GM20000 (cell line): ENCODE measurements at places on chromosomes 5 and 9.
A peak's percentile ranks its signal among the peaks of the same experiment; 100 is the strongest.

GRCh38 chr9:128136816-128137793, 9.6 kb upstream of the PTGES2 start:
- no peak for DNase-seq

GRCh38 chr5:156778139-156778706, 71.9 kb upstream of the PPP1R2B start:
- no peak for DNase-seq

GRCh38 chr5:90170261-90170660, 239.3 kb downstream of the CETN3 start:
- no peak for DNase-seq

- no peak for DNase-seq
These were observed 433.7 kb downstream of the ENC1 start for GRCh38 chr5:74206579-74207550.

DNA sequence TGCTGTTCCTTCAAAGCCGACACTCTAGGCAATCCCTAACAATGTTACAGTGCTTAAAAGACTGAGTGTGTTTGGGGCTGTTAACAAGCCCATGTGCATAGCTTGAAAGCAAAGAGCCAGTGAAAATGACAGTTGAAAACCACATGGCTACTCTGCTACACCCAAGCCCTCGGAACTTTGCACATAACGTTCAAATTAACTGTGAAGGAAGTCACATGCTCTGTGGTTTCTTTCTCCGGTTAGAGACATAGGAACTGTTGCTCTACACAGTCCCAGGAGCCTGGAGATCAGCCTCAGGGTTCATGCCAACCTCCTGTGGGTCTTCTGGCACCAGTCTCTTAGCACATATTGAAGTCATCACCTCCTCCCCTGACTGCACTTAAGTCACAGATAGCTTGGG, 51.1 kb downstream of the C9orf152 start:
- DNase-seq, result peak; percentile 51

- no peak for DNase-seq
These were observed 141.0 kb downstream of the PBX3 start for GRCh38 chr9:125888211-125888610.

DNA sequence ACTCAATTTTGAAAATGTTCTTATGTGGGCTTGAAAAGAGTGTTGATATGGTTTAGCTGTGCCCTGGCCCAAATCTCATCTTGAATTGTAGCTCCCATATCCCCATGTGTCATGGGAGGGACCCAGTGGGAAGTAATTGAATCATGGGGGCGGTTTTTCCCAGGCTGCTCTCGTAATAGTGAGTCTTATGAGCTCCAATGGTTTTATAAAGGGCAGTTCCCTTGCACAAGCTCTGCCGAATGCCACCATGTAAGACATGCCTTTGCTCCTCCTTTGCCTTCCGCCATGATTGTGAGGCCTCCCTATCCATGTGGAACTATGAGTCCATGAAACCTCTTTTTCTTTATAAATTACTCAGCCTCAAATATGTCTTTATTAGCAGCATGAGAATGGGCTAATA, 71.0 kb downstream of the USP20 start:
- no peak for DNase-seq

- DNase-seq, result no peak
These were observed 948.9 kb upstream of the ARRDC3 start for GRCh38 chr5:92332039-92332438.

GRCh38 chr5:9196403-9197227, 349.3 kb downstream of the SEMA5A start:
- DNase-seq, result no peak

DNA sequence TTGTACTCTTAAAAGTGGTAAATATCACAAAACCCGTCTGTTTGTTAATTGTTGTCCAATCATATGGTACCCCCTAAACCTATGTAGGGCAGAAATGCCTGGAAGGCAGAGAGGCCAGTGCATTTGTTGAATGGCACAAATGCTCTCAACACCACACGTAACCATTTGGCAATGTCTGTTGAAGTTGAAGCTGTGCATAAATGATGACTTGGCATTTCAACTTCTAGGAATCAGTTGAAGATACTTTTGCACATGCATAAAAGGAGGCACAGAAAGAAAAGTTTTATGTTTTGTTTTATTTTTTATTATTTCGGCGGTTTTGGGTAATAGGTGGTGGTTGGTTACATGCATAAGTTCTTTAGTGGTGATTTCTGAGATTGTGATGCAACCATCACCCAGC, 246.6 kb downstream of the TAF11L14 start:
- no peak for DNase-seq

- peak; percentile 44 for DNase-seq
These were observed 4.5 kb upstream of the CARD19 start for GRCh38 chr9:93091453-93092081.

- DNase-seq, result peak; percentile 35
These were observed 562.7 kb downstream of the TLE4 start for GRCh38 chr9:80134487-80134886.

DNA sequence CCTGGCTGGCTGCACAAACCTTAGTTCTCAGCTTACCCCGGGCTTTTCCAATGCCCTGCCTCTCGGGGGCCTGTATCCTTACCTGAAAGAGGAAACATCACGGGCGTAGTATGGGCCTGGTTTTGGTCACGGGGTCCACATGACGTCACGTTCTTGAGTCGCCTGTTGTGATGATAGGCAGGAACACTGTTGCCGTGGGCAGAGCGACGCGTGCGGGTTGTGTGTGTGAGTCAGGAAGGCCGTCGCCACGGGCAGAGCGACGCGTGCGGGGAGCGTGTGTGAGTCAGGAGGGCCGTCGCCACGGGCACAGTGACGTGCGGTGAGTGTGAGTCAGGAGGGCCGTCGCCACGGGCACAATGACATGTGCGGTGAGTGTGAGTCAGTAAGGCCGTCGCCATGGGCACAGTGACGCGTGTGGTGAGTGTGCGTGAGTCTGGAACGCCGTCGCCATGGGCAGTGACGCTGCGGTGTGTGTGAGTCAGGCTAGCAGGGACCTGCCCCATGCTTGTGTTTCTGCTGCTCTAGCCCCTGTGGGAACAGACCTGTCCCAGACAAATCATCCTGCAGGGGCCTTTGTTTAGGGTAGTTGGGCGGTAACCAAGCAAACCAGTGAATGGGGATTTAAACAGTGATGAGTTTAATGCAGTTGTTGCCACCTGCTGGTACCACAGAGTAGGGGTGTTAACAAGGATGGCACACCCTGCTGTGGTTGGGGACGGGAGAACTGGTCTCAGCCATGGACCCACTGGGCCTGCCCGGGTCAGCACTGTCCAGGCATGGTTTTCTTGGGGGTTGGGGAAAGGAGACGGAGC, 19.8 kb downstream of the TRIP13 start:
- no peak for DNase-seq

- no peak for DNase-seq
These were observed 53.6 kb upstream of the CCNG1 start for GRCh38 chr5:163383754-163384153.

DNA sequence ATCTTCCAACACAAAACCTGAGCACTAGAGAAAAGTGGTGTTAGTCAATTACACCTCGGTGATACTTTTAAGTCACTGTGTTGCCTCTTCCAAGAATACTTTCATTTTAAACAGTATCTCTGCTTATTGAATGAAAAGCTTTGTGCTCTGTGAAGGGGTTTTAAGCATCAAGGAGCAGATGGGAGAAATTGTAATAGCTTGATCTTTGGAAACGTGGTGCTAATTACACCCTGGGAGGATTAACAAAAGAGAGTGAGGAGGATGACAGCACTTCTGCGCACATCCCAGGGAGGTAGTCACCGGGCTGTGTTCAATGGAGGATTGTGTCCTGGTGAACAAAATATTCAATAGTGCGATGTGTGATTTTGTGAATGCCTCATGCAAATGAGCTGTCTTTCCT, 477.4 kb upstream of the ADAMTS16 start:
- DNase-seq, result no peak

GRCh38 chr5:135156715-135157404, 122.8 kb upstream of the PITX1 start:
- DNase-seq, result no peak

GRCh38 chr9:107925749-107926297, 436.3 kb upstream of the KLF4 start:
- DNase-seq, result no peak

GRCh38 chr5:123865641-123866040, 353.7 kb downstream of the CSNK1G3 start:
- DNase-seq, result no peak

- DNase-seq, result no peak
These were observed 52.5 kb downstream of the ECPAS start for GRCh38 chr9:111431684-111432083.

- no peak for DNase-seq
These were observed 127.0 kb downstream of the ADAMTS2 start for GRCh38 chr5:179217956-179218942.

DNA sequence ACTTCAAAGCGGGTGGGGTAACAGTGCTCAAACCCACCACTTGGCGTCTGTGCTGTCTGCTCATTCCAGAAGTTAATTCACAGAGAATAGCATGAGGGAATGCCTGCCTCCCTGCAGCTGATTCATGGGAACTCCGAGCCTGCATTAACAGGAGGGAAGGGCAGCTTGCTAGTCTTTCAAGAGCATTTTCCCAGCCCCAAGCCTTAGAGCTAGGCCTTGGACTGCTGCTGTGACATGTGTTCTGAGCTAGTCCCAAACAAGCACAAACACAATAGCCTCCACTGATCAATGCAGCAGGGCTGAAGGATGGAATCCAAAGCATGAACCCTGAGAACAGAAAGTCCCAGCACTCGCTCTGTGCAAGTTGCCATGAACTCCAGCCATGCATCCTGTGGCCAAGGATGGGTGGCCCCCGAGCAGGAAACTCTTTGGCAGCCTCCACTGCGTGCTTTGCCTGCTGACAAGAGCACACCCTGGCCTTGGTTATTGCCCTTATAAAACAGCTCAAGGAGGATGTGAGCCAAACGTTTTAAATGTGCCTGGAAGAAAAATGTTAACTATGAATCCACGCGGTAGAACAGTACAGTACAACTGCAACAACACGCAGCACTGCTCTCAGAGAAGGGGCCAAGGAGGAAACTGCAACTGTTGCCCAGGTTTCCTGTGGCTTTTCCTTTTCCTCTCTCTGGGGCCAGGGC, 653.1 kb upstream of the KLF4 start:
- DNase-seq, result no peak

DNA sequence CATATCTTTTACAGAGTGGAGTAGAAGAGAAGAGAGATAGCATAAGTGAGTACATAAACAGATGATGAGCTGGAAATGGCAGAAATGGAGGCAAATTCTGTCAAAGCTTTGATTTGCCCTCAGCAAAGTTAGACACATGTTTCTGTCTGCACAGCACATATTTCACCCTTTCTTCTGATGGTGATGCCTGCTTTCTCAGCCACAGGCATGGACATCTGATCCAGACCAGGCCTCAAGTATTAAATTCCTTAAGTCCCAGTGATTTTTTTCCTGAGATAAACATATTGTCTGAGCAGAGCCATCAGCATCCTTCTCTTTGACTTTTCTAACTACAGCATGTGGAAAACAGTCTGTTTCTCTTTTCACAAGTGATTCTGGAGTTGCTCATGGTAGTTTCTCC, 409.8 kb downstream of the MAN2A1 start:
- no peak for DNase-seq

DNA sequence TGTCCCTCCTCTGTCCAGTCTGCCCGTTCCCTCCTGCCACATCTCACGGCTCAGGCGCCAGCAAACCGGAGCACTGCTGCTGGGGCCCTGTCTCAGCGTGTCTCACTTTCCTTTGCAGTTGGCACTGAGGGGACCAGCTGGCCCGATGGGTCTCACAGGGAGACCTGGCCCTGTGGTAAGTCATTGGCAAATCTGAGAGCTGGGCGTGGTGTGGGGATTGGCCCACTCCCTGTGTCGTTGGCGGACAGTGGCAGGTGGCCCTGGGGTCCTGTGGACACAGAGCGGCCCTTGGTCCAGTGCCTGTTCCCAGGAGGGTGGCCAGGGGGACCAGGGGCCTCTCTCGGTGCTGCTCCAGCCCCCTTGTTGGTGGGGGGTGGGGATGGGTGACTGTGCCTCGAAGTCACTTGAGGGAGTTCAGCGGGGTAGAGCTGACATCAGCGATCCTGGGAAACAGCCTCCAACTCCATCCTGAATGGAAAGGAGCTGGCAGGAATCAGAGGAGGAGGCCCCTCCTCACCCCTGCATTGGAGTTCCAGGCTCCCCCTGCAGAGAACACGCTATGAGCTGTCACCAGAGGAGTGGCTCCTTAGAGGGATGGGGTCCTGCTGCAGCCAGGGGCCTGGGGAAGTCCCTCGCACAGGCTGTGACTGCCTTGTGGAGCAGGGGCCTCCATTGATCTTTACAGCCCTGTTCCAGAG, 111.0 kb downstream of the COL5A1 start:
- DNase-seq, result no peak

GRCh38 chr9:18296702-18297055, 177.3 kb upstream of the ADAMTSL1 start:
- no peak for DNase-seq

DNA sequence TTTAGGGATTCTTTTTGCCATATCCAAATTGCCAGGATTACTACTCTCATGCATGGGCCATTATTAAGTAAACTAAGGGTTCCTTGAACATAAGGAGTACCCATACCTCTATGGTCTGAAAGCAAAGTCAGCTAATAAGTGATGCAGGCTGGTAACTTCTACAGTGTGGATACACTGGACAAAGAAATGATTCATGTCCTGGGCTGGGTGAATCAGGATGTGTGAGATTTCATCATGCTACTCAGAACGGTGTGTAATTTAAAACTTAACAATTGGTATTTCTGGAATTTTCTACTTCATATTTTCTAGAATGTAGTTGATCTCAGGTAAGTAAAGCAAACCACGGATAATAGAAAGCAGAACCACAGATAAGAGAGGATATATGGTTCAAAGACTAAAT, 428.8 kb downstream of the CHSY3 start:
- DNase-seq, result no peak

- no peak for DNase-seq
These were observed 190.6 kb upstream of the MSX2 start for GRCh38 chr5:174533751-174534241.

GRCh38 chr5:67976891-67977601, 238.5 kb upstream of the PIK3R1 start:
- DNase-seq, result no peak

- no peak for DNase-seq
These were observed 1.1 kb downstream of the SPEF2 start for GRCh38 chr5:35618781-35619180.

- no peak for DNase-seq
These were observed 182.2 kb upstream of the GRIA1 start for GRCh38 chr5:153308282-153308681.

DNA sequence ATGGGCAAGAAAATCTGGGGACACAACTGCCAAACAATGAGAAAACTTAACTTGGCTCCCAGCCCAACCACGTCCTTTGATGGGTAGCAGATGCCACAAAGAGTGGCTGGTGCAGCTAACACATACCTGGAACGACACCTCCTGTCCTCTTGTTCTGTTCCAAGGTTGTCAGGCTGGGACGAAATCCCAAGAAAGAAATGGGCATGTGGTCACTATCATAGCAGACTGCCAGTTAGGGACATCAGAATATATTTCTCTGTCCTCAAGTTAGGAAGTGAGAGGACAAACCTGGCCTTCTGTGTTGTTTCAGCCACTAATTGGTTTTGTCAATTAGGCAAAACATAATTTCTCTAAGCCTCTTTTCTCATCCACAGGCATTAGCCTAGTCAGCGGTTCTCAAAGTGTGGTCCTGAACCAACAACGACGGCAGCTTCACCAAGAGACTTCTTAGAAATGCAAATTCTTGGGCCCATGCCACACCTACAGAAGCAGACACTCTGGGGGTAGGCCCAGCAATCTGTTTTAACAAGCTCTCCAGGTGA, 63.4 kb downstream of the RAPGEF1 start:
- no peak for DNase-seq
